ENCODE measurements at places on chromosomes 7 and 10. TPM values are rescaled to one million over a fixed set of nuclear protein-coding genes. Genes with fewer than 3 reads are reported as not detected.

DNA sequence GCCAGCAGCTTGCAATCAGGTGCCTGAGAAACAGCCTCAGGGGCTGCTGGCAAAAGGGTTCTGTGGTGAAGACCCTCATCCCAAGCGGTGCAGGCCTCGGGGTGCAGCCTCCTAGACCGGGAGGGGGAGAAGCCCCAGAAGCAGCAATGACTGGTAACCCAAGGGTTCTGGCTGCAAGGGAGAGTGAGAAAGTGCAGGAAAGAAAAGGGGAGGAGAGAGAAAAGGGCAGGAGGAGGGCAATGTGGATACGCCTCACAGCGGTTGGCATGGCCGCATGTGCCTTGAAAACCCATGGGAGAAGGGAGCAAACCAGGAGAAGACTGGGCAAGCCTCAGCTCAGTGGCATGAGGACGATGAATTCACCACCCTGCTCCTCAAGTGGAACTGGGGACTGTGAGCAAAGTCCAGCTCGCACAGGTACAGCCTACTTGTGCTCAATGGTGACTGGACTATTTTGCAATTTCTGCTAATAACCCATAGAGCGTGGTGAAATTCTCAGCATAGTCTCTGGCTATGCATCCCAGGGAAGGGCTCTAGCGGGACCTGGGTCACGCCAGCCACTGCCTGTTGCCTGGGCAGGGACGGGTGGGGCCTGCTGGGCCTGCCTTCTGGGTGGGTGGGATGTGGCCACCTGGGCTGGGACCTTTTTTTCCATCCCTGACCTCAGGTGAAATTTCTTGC lies 6.2 kb downstream of the CLRN3 start:
- DNase-seq: no peak

GRCh38 chr10:29356931-29357330 lies 68.1 kb downstream of the LYZL1 start:
- DNase-seq: no peak

DNA sequence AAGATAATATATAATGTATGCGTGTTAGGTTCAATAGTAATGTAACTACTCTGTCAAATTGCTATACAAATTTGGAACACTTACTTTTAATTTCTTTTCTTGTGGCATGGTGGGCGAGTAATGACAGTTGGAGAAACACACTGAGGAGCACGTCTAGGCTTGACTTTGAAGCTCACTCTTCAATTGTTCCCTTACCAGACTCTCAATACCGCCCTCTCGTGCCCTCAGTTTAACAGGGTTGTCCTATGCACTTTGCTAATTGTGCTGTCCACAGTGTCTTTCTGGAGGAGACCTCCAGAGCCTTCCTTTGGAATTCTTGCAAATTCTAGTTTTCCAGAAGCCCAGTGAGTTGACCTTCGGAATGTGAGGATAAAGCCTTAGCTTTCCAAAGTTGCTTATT lies 107.2 kb upstream of the RELN start:
- no peak for DNase-seq

- DNase-seq: no peak
Measured at GRCh38 chr10:117929327-117930067, 117.2 kb downstream of the RAB11FIP2 start.

DNA sequence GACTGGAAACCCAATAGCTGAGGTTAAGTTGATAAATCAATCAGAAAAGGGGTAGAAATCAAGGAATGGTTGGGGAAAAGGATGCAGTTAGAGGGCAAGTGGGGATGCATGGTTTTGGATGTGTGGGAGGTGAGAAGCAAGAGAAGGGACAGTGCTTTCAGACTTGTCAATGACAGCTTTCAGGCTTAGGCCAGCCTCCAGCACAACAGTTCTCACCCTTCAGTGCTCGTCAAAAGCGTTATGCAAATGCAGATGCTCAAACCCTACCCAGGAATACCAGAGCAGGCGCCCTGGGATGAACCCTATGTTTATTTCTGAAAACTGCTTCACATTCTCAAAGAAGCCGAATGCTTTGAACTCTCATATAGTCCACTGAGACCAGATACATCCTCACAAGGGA lies 74.0 kb downstream of the AOAH start:
- DNase-seq: no peak

DNA sequence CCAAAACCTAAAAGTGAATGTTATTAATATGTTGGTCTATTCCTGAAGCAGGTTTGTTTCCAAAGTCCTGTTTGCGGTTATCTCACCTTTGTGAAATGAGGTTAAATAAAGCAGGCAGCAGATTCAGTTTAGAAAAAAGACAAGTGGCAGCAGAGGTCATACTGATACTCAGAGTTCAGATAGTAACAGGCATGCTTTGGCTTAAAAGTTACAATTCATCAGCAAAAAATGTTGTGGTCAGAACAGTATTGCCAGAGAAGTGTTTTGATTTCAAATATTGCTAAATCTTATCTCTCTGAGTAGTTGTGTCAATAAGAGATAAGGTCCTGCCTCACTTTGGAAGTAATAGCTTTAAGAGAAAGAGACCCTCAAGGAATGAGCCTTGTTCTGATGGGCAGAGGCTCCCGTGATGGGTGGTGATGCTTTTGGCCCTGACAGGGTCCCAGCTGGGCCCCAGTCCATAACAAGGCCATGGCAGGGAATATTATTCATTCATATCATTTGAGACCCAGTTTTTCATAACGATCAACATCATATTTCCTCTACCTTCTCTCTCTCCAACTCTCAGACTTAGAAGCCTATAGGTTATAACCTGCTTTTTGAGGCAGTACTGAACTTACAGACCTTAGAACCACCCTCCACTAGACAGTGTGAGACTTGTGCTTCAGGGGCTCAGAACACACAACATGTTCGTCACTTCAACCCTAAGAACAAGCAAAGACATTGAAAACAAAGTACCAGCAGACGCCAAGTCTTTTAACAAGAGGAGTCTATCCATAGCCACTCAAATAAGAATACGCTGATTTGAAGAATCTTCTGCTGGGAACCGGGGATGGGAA lies 58.5 kb upstream of the AHR start:
- DNase-seq: no peak

Gene CLIP2
- polyA plus RNA-seq: 21.7 TPM

All from right renal pelvis (tissue), 4 donors.